Activated CD8-positive, alpha-beta memory T cell treated with anti-CD3 and anti-CD28 coated beads for 24 hours (primary cell): ENCODE measurements at places on chromosomes 3 and 15.

DNA sequence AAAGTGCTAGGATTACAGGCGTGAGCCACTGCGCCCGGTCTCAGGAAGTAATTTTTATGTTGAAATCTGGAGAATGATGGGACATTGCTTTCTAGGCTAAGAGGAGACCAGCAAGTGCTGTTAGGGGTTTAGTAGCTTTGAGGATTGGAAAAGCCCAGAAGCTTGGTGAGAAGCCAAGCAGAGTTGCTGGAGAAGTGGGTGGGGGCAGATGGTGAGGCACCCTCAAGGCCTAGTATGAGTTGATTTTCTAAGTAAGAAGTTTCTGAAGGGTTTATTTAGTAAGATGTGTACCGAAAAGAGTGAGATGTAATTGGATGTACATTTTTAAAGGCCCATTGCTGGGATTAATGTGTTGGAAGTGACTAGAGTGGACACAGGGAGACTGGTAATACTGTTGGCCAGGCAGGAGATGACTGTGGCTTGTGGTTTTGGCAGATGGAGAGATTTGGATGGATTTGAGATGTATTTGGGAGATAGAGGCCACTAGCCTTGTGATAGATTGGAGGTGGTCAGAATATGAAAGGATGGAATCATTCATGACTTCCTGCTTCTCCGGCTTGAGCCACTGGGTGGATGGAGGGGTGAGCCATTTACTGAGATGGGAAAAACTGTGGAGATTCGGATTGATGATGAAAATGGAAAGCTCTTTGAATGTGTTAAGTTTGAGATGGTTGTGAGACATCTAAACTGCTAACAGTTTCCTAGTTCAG is 2.3 kb downstream of the LRRC28 start:
- no peak for DNase-seq

DNA sequence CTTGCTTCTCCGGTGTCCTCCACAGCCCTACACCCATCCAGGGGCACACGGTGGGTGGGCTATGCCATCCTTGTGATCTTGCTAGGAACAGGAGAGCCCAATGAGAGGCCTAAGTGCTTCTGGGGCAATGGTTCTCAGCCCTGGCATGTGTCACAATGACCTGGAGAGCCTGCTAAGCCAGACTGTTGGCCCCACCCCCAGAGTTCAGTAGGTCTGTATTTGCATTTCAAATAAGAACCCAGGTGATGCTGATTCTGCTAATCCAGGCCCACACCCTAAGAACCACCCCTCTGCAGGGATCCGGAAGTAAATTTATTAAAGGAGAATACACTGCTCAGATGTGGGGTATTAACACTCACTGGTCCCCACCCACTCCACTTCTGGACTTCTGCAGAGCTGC is 57.9 kb downstream of the RORA start:
- DNase-seq: no peak

DNA sequence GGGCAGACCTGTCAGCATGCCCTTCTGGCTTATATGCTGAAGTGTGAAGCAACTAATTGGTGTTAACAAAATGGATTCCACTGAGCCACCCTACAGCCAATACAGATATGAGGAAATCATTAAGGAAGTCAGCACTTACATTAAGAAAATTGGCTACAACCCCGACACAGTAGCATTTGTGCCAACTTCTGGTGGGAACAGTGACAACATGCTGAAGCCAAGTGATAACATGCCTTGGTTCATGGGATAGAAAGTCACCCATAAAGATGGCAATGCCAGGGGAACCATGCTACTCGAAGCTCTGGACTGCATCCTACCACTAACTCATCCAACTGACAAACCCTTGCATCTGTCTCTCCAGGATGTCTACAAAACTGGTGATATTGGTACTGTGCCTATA is 9.4 kb downstream of the PIK3CB start:
- no peak for DNase-seq

DNA sequence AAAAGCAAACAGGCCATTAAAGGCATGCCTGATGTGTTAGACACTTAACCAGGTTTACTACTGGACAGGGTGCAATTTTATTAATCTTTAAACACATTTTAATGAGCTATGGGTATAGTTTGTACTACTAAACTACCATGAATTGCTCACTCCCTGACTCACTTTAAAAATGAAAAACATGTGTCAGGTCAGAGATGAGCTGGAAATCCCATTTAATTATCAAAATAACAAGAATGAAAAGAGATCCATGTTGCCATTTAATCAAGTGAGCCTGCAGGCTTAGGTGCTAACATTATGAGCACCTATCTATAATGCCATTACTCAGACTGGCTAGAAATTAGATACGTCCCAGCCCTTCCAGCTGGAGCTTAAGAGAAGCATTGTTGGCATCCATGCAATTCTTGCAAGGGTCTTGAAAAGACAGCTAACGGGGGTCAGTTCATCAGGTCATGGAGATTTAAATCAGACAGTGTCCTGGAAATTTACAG is 224.4 kb downstream of the THRB start:
- DNase-seq: no peak

DNA sequence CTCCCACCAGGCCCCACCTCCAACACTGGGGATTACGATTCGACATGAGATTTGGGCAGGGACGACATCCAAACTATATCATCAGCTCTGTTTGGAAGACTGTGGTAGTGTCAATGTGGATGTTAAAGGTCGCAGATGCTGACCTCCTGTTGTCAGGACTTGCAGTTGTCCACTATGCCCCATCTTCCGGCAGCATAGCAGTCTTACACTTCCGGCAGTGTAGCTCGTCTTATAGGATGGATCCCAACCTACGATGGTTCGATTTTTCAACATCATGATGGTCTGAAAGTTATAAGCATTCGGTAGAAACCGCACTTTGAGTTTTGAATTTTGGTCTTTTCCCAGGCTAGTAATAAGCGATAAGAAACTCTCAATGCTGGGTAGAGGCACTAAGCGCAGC is 20.6 kb downstream of the CLRN1 start:
- DNase-seq: no peak

DNA sequence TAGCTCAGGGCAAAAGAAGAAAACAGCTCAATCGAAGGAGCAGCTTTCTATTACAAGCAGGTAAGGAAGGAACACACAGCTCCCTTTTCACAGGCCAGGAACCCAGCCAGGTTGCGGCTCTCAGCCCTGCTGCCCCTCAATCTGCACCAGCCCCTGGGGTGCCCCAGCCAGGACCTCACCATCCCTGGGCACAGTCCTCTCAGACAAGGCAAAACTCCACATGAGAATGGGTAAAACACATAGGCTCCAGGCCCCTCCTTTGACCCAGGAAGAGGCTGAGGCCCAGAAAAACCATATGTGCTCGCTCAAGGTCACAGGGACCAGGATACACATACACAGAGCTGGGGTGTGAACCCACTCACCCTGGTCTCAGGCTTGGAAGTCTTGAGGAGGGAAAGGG is 178.7 kb upstream of the TLE3 start:
- DNase-seq: no peak
